Suppressor macrophage (primary cell): ENCODE measurements at places on chromosomes 4 and X.

- peak; percentile 55 for DNase-seq
Observed at GRCh38 chr4:89894649-89895550, at the start of gene MMRN1. TSS of gene MMRN1 (plus strand) at chr4:89894854. CDS start at chr4:89894972, 118 bp downstream.

DNA sequence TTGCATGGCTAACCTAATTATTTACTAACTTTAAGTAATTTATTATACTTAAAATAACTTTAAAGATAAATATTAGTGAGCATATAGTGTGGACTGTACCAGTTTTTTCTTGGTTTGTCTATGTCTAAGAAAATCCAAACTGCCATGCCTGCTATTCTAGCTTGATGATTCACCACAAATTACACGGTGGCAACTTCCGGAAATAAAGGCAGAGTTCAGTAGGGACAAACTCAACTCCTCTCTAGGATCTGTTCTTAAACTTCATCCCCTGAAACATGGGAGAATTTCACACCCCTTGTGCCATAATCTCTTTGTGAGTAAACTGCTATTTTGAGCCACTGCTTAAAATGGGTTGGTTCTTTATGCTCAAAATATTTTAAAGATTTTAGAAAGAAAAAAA, 213.6 kb upstream of the NRK start:
- no peak for DNase-seq

- no peak for DNase-seq
Observed at GRCh38 chr4:182346675-182347375, 103.6 kb downstream of the TENM3 start.

DNA sequence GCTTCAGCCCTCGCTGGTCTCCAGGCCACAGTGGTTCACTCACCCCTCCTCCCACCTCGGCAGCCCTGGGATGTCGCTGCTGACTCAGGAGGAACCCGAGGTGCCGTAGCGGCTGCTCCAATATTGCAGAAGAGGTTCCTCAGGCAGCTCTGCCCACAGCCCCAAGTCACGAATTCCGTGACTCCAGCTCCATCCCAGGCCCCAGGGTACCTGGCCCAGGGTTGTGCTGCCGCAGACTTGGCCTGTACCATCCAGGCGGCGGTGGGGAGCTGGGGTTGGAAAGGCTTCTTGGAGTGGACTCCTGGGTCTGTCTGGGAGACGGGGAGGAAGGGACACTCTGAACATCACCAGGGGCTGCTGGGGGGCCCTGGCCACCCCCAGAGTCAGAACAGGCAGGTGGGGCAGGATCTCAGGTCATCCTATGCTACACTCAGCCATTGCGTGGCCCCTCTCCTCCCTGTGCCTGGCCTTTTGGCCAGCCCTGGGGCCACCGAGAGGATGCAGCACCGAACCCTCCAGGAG, 728 bp upstream of the HGFAC start:
- peak; percentile 75 for DNase-seq

DNA sequence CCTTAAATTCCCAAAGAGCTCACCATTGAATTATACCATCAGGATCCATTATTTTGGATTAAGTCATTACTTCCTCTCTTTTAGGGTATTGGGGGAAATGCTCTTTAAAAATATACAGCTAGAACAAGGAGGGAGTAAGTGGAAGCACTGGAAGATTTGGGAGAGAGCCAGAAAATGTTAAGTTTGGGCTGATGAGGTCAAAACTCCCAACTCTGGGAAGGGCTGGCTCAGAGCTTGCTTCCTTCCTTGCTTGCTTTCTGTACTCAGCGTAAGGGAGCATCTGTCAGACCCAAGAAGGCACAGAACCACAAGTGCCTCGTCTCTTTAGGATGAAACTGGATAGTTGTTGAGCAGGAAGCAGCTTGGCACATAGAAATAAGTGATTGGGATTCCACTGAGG, 138.2 kb downstream of the GUCY2F start:
- peak; percentile 39 for DNase-seq

GRCh38 chr4:17762726-17763125, 18.7 kb downstream of the FAM184B start:
- DNase-seq = no peak

DNA sequence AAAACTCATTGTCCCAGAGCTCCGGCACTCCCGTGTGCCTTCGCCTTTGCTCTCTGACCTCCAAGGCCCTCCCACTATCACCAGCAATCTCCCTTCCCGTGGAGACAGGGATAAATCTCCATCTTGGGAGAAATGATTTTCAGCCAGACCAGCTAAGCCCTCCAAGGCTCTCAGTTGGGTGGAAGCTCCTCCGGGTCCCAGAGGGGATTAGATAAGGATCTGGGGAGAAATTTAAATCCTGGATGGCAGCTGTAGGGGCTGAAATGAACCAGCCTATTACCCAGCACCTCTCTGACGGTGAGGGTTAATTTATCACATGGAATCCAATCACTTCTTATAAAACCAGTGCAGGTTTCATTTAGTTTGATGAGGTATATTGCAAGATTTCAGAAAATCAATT, 366.2 kb downstream of the FBXW7 start:
- DNase-seq = no peak

DNA sequence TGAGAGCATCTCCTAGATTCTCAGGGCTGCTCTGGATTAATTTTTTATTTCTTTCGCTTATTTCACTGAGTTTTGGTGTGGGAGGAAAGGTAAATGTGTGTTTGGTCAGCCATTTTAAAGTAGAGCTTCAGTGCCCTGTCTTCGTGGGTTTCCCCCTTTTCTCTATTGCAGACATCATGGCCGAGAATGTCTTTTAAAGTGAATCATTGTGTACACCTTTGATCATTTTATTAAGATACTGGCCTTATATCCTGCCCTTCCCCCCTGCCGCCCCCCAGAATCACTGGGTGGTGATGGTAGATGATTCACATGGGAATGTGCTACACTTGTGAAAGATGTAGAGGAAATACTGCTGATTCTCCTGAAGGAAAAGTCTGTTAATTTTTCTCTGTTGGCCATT, 23.8 kb downstream of the CDKL5 start:
- no peak for DNase-seq

GRCh38 chr4:113635739-113636437, 125.7 kb downstream of the CAMK2D start:
- DNase-seq = no peak

- no peak for DNase-seq
Observed at GRCh38 chr4:160110891-160111290, 1008.0 kb downstream of the RAPGEF2 start.

GRCh38 chr4:22672944-22673343, 19.8 kb upstream of the GBA3 start:
- DNase-seq = no peak

- DNase-seq = no peak
Observed at GRCh38 chr4:172497321-172497720, 671.3 kb upstream of the GALNT7 start.
